ENCODE measurements at places on chromosomes 3 and 15.

- DNase-seq = no peak
These were observed 35.1 kb downstream of the FGF7 start for GRCh38 chr15:49458145-49458544.

- no peak for DNase-seq
These were observed 50.5 kb downstream of the MYO1E start for GRCh38 chr15:59322056-59322759.

- no peak for DNase-seq
These were observed 27.1 kb upstream of the OSBPL11 start for GRCh38 chr3:125622381-125622791.

DNA sequence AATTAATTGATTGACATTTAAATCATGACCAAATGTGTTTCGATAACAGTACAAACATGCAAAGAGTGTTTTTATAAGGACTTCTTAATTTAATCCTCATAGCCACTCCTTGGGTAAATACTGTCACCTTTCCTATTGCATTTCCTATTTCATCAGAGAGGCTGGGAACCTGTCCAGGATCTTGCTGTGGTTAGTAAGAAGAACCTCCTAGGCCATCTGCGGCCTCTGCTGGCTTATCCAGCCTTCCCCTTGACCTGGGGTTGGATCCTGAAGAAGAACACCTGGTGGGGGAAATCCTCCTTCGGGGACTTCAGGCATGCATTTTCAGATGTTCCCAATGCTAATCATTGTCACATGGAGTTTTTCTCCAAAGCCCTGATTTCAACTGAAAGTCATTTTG, 25.5 kb downstream of the GLDN start:
- DNase-seq = no peak

- DNase-seq = no peak
These were observed 6.8 kb downstream of the NEIL1 start for GRCh38 chr15:75353604-75354003.

DNA sequence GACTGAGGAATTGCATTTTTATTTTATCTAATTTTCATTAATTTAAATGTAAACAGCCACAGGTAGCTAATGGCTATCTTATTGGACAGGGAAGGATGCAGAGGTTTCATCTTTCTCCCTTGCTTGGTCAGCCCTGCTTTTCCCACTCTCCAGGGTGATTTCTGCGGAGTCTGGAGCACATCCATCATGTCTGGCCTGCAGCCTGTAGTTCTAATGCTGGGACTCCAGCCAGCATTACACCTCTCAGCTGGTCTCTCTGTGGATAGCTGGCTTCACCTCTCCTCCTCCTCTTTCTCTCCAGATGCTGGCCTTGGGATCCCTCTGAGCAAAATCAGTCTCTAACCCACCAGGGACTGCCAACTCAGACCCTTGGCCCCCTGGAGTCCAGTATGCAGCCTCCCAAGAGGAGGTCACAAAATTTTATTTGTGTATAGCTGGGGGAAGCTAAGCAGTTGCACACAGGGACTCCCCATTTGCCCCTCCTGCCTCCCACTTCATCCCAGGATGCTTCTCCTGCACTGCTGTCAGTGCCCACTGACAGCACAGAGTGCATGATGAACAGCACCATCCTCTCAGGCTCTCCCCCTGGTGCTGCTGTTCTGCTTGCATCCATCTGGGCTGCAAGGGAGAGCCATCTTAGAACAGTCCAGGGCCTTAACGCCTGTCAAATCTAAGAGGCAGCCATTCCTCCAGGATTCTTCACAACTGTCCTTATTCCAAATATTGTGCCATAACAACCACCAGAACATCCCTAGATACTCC, 1.7 kb downstream of the BFSP2 start:
- no peak for DNase-seq

DNA sequence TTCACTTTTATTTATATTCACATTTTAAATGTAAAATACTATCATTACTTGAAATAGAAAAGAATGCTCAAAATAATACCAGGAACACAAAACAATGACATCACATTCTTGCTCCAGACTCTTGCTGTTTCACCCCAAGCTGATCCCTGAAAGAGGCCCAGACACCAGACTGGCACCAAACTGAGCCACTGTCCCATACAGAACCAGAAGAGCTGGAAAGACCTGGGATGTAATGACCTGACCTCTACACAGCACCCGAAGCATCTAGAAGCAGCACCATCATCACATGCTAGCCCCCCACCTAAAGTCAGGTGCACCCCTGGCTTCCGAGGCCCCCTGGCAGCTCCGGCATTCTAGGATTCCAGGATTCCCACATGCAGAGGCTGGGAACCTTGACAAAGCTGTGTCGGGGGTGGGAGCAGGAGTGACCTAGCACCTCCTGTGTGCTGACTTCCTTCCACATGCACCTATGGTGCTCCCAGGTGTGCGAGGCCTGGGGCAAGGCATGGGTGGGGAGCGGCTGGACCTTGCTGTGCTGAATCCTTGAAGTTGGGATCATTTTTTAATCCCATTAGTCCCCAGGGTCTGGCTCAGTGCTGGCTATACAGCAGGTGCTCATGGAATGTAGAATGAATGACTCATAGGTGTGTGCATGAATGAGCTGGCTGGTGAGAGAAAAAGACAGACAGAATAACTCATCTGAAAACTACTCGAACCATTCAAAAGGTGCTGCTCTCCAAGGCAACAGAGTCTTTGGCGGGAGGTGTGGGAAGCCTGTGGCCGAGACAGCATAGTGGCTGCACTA, 144.7 kb upstream of the IQSEC1 start:
- no peak for DNase-seq

DNA sequence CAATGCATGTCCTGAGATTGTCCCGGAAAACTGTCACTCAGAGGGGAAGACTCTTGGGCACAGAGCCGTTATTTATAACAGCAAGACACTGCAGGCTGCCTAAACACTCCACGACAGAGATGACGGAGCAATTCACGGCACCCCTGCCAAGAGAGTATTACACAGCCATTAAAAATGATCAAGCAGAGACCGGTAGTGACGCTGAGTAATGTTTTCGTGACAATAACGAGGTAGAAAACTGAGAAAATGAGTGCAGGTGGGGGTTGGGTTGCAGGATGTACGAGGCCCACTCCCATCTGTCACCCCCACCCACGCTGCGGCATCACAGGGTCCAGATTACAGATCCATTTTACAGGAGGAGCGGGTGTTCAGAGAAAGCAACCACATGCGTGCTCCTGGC, 58.9 kb upstream of the LINGO1 start:
- DNase-seq = no peak

GRCh38 chr15:48859426-48859825, 18.5 kb upstream of the EID1 start:
- DNase-seq = no peak
